Adrenal gland (tissue), 19 donors: ENCODE measurements at places on chromosomes 16 and 17. TPM values are rescaled to one million over a fixed set of nuclear protein-coding genes. Genes with fewer than 3 reads are reported as not detected.

- H3K4me3 ChIP-seq = no peak overlapping the region
- H3K27me3 ChIP-seq = no peaks in the 10 kb centered on the region
- no peak overlapping the region for H3K27ac ChIP-seq
Observed at GRCh38 chr17:10059684-10060211, 138.7 kb downstream of the GAS7 start.

GRCh38 chr16:35450648-35451047 lies 1991.2 kb downstream of the TP53TG3F start:
- no peak overlapping the region for H3K4me3 ChIP-seq
- no peak overlapping the region for H3K27ac ChIP-seq
- no peak for DNase-seq
- no peaks in the 10 kb centered on the region for H3K27me3 ChIP-seq
- no peaks in the 10 kb centered on the region for H3K4me1 ChIP-seq
- H3K36me3 ChIP-seq = no peaks in the 10 kb centered on the region

DNA sequence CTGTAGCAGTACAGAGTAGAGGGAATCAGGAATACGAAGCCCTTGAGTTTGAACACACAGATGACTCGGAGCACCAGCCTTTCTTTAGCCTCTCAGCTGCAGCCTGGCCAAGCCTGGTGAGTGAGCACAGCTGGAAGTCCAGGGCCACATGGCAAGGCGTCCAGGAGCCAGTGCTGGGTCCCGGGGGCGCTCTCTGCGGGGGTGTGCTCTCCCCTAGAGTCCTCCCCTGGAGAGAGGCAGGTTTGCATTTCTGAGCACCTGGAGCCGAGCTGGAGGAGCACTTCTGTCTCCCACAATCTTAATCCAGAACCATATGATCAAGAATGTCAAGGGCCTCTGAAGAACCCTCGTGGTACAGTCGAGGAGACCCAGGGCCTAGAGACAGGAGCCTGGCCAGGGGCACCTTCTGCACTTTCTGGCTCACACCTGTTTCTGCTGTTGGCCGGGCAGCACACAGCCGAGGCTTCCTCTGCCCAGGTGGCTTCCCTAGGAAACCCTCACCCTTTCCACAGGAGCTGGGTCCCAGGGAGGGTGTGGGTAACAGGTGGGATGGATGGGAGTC lies 78.3 kb downstream of the PLD6 start:
- no peak for DNase-seq
- H3K27ac ChIP-seq = no peak overlapping the region
- H3K4me1 ChIP-seq = no peaks in the 10 kb centered on the region
- H3K36me3 ChIP-seq = no peaks in the 10 kb centered on the region
- no peak overlapping the region for H3K4me3 ChIP-seq

The DHX58 gene
- total RNA-seq = 34.3 TPM

- no peaks in the 10 kb centered on the region for H3K36me3 ChIP-seq
- H3K27ac ChIP-seq = no peak overlapping the region
- no peak overlapping the region for H3K4me3 ChIP-seq
- DNase-seq = no peak
Observed at GRCh38 chr17:17084941-17085340, 42.7 kb downstream of the MPRIP start.

The CA5A gene
- total RNA-seq = not detected

- H3K27me3 ChIP-seq = peaks cover 3% of the 10 kb centered on the region
- peaks cover 11% of the 10 kb centered on the region for H3K36me3 ChIP-seq
- no peak overlapping the region for H3K27ac ChIP-seq
Observed at GRCh38 chr16:67432506-67432890, 1.6 kb downstream of the HSD11B2 start.

DNA sequence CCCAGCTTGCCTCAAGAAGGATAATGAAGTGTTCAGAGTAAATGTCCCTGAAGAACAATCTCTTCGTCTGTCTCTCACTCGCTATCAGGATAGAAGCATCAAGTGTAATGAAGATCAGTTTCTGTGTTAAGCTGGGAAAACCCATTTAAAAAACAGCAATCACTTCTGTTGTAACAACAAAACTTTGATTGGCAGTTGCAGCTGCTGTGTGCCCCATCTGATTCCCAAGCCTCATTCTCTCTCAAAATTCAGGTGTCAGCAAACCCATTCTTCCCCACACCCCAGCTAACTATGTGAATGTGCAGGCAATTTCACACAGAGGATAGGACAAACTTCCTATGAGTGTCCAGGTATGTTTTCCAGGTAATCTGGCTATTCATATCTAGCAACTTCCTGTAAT lies 2.4 kb upstream of the HNF1B start:
- H3K27ac ChIP-seq = no peak overlapping the region
- no peaks in the 10 kb centered on the region for H3K36me3 ChIP-seq
- no peak overlapping the region for H3K4me3 ChIP-seq
- no peak for DNase-seq

The CCL17 gene
- not detected for total RNA-seq

DNA sequence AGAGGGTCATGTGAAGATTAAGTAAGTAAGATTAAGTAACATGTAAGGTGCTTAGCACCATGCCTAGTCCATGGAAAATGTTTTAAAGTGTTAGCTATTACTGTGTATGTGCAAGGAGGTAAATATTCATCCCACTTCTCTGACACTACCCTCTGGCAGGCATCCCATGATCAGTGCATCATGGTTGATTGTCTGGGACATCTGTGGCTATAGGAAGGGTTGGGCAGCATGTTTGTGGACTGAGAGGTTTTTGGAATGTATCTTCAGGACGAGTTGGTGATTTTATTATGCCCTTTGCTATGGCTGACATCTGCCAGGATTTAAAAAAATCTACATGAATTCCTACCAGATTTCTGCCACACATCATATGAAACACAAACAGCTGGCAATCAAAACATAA lies 6.5 kb upstream of the TAOK1 start:
- no peak overlapping the region for H3K27ac ChIP-seq
- H3K27me3 ChIP-seq = no peaks in the 10 kb centered on the region
- DNase-seq = no peak
- no peak overlapping the region for H3K4me3 ChIP-seq
- H3K36me3 ChIP-seq = no peaks in the 10 kb centered on the region
- H3K4me1 ChIP-seq = no peaks in the 10 kb centered on the region

- DNase-seq = peak; percentile 87
- peak overlapping the region; percentile 99 for H3K27ac ChIP-seq
- no peaks in the 10 kb centered on the region for H3K27me3 ChIP-seq
- H3K4me3 ChIP-seq = no peak overlapping the region
- H3K36me3 ChIP-seq = no peaks in the 10 kb centered on the region
Observed at GRCh38 chr17:50947782-50948543, 81.8 kb upstream of the TOB1 start.

The SPATA33 gene
- total RNA-seq = 2.2 TPM

GRCh38 chr16:23876256-23876896 lies 40.6 kb downstream of the PRKCB start:
- H3K36me3 ChIP-seq = no peaks in the 10 kb centered on the region
- no peak overlapping the region for H3K27ac ChIP-seq
- no peak for DNase-seq
- no peaks in the 10 kb centered on the region for H3K4me1 ChIP-seq
- no peaks in the 10 kb centered on the region for H3K27me3 ChIP-seq

The SLFN14 gene
- not detected for total RNA-seq

DNA sequence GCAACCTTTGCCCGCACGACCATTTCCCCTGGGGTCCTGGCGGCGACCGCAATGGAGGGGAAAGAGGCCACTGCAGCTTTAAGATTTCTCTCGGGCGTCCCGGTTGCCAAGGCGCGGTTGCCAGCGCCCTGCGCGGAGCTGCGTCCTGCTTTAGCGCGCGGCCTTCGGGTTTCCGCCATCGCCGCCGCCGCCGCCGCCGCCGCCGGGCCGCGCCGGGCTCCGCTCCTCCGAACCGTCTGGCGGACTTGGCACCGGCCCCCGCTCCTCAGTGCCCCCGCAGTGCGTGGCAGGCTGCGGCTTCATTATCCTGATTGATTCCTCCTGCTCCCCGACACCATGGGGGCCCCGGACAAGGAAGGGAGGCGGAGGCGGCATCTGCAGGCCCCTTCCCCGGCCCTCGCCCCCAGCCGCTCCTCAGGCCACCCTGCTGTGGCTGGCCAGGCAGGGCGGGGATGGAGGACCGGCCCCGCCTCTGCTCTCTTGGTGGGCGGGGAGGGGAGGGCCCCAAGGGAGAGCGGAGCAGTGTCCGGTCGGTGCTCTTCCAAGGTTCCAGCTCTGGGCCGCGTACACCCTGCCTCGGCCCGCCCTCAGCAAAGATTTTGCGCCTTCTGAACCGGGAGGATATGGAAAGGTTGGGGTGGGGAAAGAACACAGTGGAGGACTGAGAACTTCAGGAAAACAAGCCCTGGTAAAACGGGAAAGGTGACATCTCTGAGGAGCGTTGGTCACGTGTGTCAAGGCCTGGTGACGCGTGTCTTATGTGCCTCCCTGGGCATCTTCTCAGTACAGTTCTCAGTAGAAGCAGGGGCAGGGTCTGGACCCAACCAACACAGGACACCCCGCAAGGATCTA lies 34.0 kb downstream of the NEUROD2 start:
- H3K27me3 ChIP-seq = no peaks in the 10 kb centered on the region
- peak overlapping the region; percentile 91 for H3K27ac ChIP-seq
- no peaks in the 10 kb centered on the region for H3K36me3 ChIP-seq
